Foreskin melanocyte (primary cell): ENCODE measurements at places on chromosomes 3 and 15.
A peak's percentile ranks its signal among the peaks of the same experiment; 100 is the strongest.

GRCh38 chr15:43225201-43225949 is 4.6 kb upstream of the EPB42 start:
- peak; percentile 54 for DNase-seq

DNA sequence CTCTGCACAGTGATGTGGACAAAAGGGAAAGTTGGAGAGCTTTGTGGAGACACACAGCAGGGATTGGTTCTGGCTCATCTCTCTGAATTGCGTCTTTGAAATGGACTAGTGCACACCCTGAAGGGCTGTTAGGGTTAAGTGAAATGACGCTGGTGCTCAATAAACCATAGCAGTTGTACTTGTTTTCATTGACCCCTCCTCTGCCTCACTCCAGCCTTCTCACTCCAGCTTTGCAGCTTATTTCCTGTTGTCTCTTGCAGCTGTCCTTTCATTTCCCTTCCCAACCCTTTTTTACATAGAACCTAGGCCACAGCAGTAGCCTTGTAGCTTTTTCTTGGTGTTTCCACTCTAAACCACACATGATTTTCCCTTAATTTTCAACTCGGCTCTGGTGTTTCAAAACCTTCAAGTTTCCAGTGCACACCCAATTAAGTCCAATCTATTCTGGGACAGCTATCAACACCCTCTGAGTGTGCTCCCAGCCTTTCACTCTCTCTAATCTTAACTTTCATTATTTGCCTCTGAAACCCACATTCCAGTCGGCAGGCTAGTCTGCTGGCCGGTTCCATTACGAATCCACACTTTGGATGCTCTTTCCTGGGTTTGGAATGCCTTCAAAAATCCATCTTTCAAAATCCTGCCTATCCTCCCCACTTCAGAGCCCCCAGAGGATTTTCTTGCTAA is 6.4 kb downstream of the C3orf52 start:
- DNase-seq = peak; percentile 29

DNA sequence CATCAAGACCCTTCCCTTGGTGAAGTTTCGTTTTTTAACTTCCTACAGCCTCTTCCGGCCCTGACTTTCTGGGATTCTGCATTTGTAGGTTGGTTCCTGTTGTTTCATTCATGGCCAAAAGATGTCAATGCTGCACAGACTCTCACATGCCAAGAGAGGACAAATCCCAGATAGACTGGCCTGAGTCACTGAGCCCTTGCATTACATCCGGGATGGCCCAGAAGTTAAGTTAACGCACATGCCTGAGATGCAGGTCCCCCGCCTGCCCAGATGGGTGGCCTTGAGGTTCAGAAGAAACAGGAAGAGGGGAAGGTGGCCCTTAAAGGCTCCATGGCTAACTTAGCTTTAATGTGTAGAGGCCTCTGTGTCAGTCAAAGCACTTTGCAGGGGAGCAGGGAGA is 51.6 kb upstream of the SRGAP3 start:
- no peak for DNase-seq

DNA sequence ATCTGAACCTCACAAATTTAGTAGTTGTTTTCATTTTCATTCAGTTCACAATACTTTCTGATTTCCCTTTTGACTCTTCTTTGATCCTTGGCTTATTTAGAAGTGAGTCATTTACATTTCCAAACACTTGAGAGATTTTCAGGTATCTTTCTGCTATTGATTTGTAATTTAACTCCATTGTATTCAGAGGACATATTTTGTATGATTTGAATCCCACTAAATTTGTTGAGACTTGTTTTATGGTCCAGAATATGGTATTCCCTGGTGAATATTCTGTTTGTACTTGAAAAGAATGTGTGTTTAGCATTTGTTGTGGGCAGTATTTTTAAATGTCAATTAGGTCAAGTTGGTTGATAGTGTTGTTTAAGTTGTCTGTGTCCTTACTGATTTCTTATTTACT is 29.6 kb downstream of the FAN1 start:
- DNase-seq = no peak

GRCh38 chr3:140995881-140996280 is 54.2 kb downstream of the SLC25A36 start:
- DNase-seq = no peak

- DNase-seq = no peak
Observed at GRCh38 chr3:24498391-24498790, 3.7 kb upstream of the THRB start.

DNA sequence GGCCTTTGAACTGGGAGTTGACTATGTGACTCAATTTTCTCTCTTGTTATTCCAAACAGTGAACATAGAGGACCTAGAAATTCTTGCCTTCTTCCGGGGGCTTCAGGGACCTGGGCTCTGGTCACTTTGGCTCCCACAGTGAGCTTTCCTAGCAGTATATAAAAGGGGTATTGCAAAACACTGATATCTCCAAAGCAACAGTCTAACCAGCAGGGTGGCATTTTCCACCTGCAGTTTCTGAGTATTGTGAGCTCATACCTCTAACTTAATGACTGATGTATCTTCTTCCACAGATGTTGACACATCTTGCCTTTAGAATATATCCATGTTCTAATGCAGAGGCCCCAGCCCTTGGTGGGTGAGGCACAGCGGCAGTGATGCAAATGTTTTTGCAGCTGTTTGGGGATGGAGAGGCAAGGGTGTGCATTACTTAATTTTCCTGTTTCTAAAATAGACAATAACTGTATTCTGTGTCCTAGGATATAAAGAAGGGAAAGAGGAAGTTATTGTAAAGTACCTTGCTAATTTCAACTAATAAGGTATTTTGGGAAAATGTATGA is 45.7 kb upstream of the ADGRG7 start:
- no peak for DNase-seq

DNA sequence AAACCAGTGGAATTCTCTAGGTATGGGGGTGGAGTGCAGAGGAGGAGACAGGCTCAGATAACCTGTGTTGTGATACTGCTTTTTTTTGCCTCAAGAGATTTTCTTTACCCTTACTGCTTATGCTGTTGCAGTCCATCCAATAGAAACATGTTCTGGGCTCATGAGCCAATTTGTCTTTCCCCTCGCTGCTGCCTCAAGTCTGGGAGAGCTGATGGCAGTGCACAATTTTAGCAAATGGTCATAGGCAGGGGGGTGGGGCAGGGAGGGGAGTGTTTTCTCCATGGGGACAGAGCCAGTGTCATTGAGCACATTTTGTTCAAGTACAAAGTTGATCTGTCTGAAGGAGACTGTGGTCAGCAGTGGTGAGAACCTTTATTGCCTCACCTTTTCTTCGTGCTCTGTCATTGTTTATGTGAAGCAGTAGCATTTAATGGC is 134.9 kb downstream of the MBNL1 start:
- DNase-seq = no peak

GRCh38 chr3:159679900-159680299 is 308.7 kb upstream of the IL12A start:
- DNase-seq = no peak

DNA sequence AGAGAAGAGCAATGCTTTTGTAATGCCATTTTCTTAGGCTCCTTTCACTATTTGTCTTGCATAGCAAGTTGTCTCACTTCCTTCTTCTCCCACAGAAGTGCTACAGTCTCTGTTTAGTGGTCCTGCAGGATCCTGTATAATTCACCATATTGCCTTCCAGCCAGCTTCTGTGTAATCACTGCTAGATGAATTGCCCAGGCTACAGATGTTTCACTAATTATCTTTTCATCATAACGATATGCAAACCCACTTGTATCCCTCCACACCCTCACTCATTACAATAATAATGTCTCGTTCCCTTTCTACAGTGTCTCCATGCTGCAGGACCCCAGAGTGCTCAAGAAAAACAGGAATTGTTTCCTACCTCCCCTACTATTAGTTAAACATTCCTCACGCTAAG is 402.9 kb downstream of the TBL1XR1 start:
- DNase-seq = no peak

- DNase-seq = no peak
Observed at GRCh38 chr3:124522082-124522625, 208.1 kb upstream of the UMPS start.

- no peak for DNase-seq
Observed at GRCh38 chr3:7520059-7520458, 659.1 kb downstream of the GRM7 start.

GRCh38 chr3:59839810-59840515 is 790.1 kb upstream of the CFAP20DC start:
- no peak for DNase-seq

GRCh38 chr3:117688583-117688982 is 979.0 kb downstream of the TUSC7 start:
- no peak for DNase-seq

DNA sequence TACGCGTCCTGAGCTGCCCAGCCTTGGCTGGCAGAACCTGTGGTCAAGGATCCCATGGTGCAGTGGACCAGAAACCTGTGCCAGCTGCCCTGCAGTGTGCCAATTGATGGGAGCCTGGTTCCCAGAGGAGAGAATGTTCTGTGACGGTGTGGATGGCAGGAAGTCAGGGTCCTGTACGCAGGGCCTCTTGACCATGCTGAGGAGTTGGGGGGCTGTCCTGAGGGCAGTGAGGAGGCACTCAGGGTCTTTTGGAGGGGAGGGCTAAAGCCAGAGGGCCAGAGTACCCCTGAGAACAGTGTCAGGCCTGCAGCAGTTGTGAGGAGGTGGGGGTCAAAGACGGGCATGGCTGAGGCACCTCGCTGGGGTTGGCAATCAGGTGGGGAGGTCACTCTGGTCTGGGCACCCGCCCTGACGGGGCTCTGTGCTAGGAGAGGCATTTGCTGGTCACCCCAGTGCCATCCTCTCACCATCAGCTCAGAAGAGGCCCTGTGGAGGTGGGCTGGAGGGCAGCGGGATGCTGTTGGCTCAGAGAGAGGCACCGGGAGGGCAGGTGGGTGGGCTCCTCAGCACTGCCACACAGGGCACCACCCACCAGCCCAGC is 61.0 kb downstream of the SCN5A start:
- DNase-seq = no peak

GRCh38 chr3:8607234-8608040 is 37.2 kb downstream of the SSUH2 start:
- DNase-seq = peak; percentile 47

DNA sequence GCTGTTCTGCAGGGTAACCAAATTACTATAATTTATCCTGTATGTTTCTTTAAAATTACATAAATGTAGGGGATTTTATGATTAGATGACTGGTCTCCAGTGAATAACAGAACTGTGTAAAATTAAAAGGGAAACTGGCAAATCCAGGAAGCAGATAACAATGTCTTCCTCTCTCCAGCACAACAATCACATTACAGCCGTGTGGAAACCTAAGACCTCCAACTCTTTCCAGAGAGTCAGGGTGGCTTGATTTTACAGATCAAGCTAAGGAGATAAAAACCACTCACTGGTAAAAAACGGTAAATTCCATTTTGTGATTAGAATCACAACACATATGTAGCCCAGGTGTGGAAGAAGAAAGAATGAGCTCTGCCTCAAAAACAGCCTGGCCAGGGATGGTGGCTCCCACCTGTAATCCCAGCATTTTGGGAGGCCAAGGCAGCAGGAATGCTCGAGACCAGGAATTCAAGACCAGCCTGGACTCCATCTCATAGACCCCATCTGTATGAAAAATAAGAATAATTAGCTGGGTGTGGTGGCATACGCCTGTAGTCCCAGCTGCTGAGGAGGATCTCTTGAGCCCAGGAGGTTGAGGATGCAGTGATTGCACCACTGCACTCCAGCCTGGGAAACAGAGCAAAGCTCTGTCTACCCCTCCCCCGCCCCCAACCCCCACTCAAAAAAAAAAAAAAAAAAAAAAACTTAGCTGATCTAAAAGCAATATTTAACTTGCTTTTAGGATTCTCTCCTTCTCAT is 29.0 kb downstream of the IL17RD start:
- no peak for DNase-seq

- no peak for DNase-seq
Observed at GRCh38 chr3:188358787-188359493, 205.0 kb downstream of the LPP start.

DNA sequence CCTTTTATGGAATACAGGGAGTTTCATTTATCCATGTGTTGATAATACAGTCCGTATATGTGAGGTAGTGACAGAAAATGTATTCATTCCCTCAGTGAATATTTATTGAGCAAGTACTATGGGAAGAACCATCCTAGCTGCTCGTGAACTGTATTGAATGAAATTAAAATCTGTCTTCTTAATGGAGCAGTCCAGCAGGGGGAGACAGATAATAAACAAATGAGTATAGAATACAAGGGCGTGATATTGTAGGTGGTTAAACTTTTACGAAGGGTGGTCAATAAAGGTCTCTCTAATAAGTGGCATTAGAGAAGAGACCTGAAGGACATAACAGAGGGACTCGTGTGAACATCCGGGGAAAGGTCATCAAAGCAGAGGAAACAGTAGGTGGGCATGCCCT is 62.7 kb upstream of the OSTN start:
- DNase-seq = peak; percentile 22

GRCh38 chr3:173676094-173676493 is 278.6 kb downstream of the NLGN1 start:
- no peak for DNase-seq

DNA sequence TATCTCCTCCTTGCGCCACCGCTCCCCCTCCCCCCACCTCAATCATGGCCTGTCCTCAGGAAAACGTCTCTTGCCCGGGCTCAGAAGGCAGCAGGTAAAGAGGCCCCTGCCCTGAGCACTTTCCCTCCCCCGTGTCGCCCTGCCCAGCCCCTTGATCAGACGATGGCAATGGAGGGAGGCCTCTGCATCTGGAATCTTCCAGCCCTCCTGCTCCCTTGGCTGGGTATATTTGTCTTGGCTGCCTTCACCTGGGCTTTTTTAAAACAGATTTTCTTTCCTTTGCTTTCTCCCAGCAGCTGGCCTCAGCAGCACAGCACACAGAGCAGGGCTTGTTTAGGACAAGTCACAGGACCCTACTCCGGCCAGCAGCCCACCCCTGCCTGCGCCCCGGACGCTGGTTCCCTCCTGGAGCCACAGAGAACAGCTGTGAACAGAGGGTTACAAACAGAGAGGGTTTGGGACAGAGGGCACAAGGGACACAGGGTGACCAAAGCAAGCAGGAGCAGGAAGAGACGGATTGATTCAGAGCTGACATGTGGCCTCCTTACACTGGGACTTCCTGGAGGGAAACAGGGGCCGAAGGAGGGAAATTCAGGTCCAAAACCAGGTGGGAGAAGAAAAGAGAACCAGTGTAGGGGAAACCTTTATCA is 78.7 kb downstream of the ISG20 start:
- no peak for DNase-seq

DNA sequence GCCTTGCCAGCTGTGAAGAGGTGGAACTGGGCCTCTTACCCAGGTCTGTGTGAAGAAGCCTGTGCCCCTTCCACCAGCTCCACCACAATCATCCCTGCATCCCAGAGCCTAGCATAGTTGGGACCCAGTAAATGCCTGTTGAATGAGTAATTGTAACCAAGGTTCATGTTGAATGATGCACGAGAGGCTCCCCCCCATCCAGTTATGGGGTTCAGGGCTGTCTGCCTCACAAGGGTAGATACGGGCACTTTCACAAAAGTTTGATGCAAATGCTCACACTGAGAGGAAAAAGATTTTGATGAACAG is 29.5 kb upstream of the TSEN2 start:
- no peak for DNase-seq

DNA sequence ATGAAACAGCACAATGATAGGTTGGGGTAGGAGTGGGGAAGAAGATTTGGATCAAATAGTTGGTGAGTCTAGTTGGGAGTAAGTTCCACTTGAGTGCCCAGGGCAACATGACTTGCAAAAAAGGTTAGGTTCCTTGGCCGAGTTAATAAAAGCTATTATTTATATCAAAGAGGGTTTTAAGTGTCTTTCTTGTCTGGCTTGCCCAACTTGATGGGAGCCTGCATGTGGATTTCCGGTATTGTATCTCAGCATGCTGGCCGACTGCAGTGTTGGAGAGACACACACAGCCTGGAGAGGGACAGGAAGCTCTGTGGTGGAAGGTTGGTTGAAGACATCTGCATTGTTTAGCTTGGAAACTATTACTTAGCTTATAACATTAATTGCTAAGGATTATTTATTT is 449.5 kb upstream of the TBL1XR1 start:
- no peak for DNase-seq

GRCh38 chr3:89533275-89533674 is 425.9 kb downstream of the EPHA3 start:
- DNase-seq = peak; percentile 29
